Natural killer cell treated with Interleukin-12 subunit alpha and Interleukin-12 subunit beta and Interleukin-15 and Interleukin-18, amount 100 ng/mL, for 72 hours (primary cell): ENCODE measurements at places on chromosomes 2 and 18.

DNA sequence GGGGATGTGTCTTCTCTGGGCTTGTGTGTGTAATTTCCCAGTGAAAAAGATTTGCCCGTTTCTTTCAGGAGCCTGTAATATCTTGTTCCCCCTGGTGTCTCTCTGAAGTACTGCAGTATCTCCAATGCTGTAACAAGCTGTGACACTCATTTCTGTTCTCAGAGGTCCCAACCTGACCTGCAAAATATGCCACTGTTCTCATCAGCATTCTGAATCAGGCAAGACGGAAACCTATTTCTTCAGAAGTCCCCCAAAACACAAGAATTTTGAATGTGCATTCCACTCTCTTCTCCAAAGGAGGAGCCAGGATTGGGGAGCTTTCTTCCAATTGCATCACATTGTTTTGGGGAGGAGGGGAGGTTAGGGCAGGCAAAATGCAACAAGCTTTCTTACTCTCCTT is 77.0 kb upstream of the CNGA3 start:
- H3K27me3 ChIP-seq: peaks cover 36% of the 10 kb centered on the region
- DNase-seq: no peak
- H3K4me3 ChIP-seq: no peak overlapping the region
- H3K36me3 ChIP-seq: peaks cover 22% of the 10 kb centered on the region

GRCh38 chr2:235319095-235319494 is 174.7 kb upstream of the AGAP1 start:
- H3K4me1 ChIP-seq: no peaks in the 10 kb centered on the region
- no peak for DNase-seq
- H3K27me3 ChIP-seq: peaks cover 34% of the 10 kb centered on the region

DNA sequence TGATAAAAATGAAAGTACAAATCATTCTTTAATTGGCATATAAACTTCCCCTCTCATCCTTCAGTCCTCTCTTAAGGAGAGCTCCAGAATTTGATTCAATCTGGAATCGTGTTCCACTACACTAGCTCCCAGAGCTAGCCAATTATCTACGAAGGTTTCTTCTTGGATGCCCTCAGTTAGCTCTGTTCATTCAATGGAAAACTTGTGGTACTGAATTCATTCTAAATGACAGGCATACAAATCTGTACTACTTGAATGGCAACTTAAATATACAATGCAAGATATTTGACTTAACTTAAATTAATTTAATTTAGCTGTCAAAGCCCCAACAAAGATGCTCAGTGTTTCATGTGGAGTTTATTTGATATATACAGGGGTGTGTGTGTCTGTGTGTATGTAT is 1474.2 kb upstream of the CELF4 start:
- H3K4me1 ChIP-seq: no peaks in the 10 kb centered on the region
- H3K27ac ChIP-seq: no peak overlapping the region
- no peaks in the 10 kb centered on the region for H3K27me3 ChIP-seq
- DNase-seq: no peak
- peaks cover 11% of the 10 kb centered on the region for H3K36me3 ChIP-seq

DNA sequence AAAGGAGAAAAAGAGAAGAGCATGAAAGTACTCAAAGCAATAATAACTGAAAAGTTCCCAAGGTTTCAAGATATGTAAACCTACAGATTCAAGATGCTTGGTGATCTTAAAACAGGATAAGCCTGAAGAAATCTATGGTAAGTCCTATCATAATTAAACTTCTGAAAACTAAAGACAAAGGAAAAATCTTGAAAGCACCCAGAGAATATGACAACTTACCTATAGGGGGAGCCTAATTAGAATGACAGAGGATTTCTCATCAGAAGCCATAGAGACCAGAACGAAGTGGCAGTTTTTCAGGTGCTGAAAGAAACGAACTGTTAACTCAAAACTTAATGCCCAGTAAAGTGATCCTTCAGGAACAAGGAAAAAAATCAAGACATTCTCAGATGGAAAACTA is 59.7 kb downstream of the XDH start:
- no peak overlapping the region for H3K4me3 ChIP-seq
- DNase-seq: no peak
- H3K27me3 ChIP-seq: peaks cover 69% of the 10 kb centered on the region
- H3K36me3 ChIP-seq: peaks cover 4% of the 10 kb centered on the region
- no peak overlapping the region for H3K27ac ChIP-seq

- no peaks in the 10 kb centered on the region for H3K4me1 ChIP-seq
- peaks cover 45% of the 10 kb centered on the region for H3K27me3 ChIP-seq
- H3K27ac ChIP-seq: no peak overlapping the region
These were observed 90.3 kb downstream of the VWA3B start for GRCh38 chr2:98177286-98177685.

DNA sequence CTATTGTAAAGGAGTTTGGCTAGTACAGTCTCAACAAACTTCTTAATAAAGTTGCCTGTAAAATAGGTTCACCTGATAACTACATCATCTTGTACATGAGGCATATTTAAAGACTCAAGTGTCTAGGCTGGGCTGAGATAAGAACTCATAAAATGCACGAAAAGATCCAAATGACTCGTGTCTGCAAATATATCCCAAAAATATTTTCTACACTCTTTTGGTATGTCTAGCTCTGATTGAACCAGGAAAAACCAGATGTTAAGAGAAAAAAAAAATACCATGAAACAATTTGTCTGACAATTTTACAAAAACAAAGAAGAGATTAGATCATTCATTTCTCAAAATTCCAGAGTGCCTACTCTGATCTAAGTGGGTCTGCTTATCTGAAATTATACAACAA is 166.9 kb upstream of the OSR1 start:
- H3K27me3 ChIP-seq: peaks cover 2% of the 10 kb centered on the region
- H3K4me3 ChIP-seq: no peak overlapping the region
- H3K4me1 ChIP-seq: no peaks in the 10 kb centered on the region
- DNase-seq: no peak
- no peaks in the 10 kb centered on the region for H3K36me3 ChIP-seq

DNA sequence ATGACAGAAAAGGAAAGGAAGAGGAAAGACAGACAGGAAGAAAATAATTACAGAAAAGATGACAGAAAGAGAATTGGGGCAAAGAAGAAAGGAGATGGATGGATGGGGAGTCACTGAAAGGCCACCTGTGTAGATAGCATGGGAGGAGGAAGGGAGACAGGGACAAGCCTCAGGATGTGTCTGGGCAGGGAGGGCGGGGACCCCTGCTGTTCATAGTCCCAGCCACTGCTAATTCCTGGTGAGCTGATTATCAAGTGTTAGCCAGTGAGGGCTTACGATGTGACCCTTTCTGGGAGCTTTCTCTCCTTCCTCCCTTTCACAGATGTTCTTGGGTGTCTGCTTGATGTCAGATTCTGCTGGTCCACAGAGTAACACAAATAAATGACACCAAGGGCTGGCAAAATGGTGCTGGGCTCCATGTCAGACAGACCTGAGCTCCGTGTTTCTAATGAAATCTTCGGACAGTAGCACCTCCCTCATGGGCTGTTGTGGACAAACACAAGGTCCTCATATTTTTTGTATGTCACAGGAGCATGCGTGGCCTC is 13.6 kb downstream of the FHOD3 start:
- H3K27me3 ChIP-seq: peaks cover 21% of the 10 kb centered on the region
- H3K4me1 ChIP-seq: no peaks in the 10 kb centered on the region
- no peak overlapping the region for H3K4me3 ChIP-seq
- DNase-seq: no peak

DNA sequence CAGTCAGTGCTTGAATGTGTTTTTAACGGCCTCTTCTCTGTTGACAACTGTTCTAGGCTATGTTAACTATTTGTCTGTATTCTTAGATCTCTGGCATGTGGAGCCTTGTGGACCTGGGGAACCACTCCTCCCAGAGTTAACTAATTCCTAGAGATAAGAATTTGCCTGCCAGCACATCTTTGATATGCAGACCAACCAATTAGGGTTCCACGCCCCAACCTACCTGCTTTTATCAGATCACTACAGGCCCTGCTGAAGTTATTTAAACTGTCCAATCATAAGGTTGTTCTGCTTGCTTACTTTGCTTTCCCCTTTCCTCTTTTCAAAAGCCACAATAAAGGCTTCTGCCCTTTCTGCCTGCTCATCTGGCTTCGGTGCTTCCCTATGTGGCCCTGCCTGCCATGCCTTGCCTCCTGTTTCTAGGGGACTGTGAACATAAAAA is 8.5 kb upstream of the CYBRD1 start:
- no peaks in the 10 kb centered on the region for H3K36me3 ChIP-seq
- H3K27ac ChIP-seq: no peak overlapping the region
- no peak overlapping the region for H3K4me3 ChIP-seq
- DNase-seq: no peak

DNA sequence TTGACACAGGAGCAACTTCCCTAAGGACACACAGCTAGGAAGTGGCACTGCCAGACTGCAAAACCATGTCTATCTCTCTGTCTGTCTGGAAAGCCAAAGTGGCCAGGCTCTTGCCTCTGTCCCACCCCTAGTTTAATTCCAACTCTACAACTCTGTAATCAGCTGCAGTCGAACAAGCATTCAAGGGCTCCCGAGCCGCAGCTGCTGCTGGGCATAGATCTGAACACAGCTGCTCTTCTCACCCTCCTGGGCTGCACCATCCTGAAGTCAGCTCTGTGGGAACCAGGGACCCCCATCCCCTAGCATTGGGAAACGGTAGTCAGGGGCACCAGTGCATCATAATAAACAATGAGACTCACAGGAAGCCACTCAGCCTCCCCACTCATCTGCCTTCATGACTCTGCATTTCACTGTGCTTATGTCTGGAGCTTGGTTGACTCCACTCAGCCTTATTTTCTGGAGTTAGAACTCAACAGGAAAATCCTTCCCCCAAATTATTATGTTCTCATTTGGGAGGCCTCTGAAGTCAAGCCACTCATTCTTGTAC is 44.4 kb upstream of the TMEM163 start:
- no peak for DNase-seq
- H3K4me3 ChIP-seq: no peak overlapping the region
- no peaks in the 10 kb centered on the region for H3K36me3 ChIP-seq
- no peaks in the 10 kb centered on the region for H3K4me1 ChIP-seq
- H3K27ac ChIP-seq: no peak overlapping the region

- peak overlapping the region; percentile 54 for H3K27ac ChIP-seq
- peaks cover 84% of the 10 kb centered on the region for H3K4me1 ChIP-seq
- peaks cover 4% of the 10 kb centered on the region for H3K36me3 ChIP-seq
- H3K27me3 ChIP-seq: no peaks in the 10 kb centered on the region
- no peak for DNase-seq
These were observed 68.9 kb downstream of the DOCK10 start for GRCh38 chr2:224973112-224974016.

- DNase-seq: no peak
- peaks cover 46% of the 10 kb centered on the region for H3K4me1 ChIP-seq
- peaks cover 43% of the 10 kb centered on the region for H3K36me3 ChIP-seq
- H3K27ac ChIP-seq: peak overlapping the region; percentile 89
- H3K27me3 ChIP-seq: no peaks in the 10 kb centered on the region
- H3K4me3 ChIP-seq: peak overlapping the region; percentile 76
These were observed 70.2 kb upstream of the ITM2C start for GRCh38 chr2:230794497-230794896.

DNA sequence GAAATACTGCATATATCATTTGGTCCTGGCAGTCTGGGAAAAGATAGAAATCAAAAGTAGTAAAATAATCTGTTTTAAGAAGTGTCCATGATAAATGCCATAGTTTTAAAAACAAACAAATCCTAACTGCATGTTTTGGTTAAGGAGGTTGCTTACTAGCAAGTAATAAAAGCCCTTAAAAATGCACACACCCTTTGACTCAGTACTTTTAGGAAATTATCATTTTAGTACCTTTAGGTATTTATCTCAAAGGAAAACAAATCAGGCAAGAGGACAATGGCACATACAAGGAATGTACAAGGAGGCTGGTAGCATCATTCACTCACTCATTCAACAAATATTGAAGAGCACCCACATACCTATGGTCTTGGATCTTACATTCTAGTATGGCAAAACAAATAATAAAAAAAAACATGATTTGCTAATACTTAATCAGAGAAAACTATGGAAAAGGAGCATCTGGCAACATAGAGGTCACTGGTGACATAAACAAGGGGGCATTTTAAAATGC is 67.6 kb downstream of the OLA1 start:
- H3K4me3 ChIP-seq: no peak overlapping the region
- H3K4me1 ChIP-seq: peaks cover 8% of the 10 kb centered on the region
- no peaks in the 10 kb centered on the region for H3K36me3 ChIP-seq
- no peaks in the 10 kb centered on the region for H3K27me3 ChIP-seq
- no peak for DNase-seq

- no peak overlapping the region for H3K27ac ChIP-seq
- no peak for DNase-seq
- no peak overlapping the region for H3K4me3 ChIP-seq
These were observed 62.9 kb upstream of the SERTAD2 start for GRCh38 chr2:64716569-64716968.

- no peak overlapping the region for H3K4me3 ChIP-seq
- no peak overlapping the region for H3K27ac ChIP-seq
- peaks cover 6% of the 10 kb centered on the region for H3K27me3 ChIP-seq
- peaks cover 17% of the 10 kb centered on the region for H3K4me1 ChIP-seq
These were observed 33.3 kb downstream of the ABCB11 start for GRCh38 chr2:168997794-168998193.

GRCh38 chr2:134677856-134678756 is 40.7 kb downstream of the TMEM163 start:
- H3K4me3 ChIP-seq: peak overlapping the region; percentile 78
- H3K36me3 ChIP-seq: no peaks in the 10 kb centered on the region
- no peak for DNase-seq
- H3K27ac ChIP-seq: no peak overlapping the region
- peaks cover 64% of the 10 kb centered on the region for H3K4me1 ChIP-seq

DNA sequence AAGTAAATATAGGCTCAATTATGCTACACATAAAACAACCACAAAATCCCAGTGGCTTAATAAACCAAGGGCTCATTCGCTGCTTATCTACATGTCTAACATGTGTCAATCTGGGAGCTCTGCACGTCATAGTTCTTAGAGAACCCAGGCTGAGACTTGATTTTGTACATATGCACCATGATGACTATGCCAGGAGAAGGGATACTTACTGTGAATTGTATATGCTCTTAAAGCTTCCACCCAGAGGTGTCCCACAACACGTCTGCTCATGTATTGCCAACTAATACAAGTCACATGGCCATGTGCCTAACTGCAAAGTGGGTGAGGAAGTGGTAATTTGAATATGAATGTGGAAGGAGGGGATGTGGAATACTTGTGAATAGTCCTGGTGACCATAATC is 262.1 kb downstream of the CPS1 start:
- H3K27me3 ChIP-seq: no peaks in the 10 kb centered on the region
- H3K36me3 ChIP-seq: no peaks in the 10 kb centered on the region
- no peak for DNase-seq
- no peak overlapping the region for H3K4me3 ChIP-seq

- no peaks in the 10 kb centered on the region for H3K27me3 ChIP-seq
- H3K4me3 ChIP-seq: no peak overlapping the region
- H3K36me3 ChIP-seq: no peaks in the 10 kb centered on the region
- DNase-seq: no peak
These were observed 12.5 kb downstream of the SDC1 start for GRCh38 chr2:20212459-20212870.

DNA sequence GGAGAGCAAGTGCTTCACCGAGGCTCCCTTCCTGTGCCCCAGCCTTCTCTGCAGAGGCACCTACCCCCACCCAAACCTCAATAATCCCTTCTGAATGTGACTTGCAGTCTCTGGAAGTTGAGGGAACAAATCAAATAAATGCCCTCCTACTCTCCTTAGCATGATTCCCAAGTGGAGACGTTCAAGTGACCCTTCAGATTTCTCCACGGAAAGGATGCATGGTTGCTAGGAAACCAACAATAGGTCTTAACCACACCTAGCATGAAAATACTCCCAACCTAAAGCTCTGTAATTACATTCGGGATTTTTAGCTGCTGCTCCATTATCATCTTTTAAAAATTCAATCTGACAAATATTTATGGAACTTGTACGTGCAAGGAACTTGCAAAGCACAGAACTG is 50.2 kb upstream of the CABLES1 start:
- no peak overlapping the region for H3K4me3 ChIP-seq
